ENCODE measurements at places on chromosomes 1 and 21.

DNA sequence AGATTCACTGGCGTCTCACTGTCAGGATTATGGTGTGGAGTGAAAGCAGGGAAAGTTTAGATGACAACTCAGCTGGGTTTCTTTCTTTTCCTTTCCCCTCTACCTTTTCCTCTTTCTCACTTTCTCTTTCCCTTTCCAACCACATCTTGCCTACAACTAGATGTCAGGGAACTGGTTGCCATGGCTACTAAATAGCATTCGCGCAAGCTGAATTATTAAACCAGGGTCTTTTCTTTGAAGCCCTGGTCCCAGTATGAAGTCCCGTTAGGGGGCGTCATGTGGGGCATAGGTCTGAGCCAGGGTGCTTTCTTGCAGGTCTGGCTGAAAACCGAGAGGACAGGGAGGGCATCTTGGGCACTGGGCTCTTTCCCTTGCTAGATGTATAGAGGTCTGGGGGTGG lies 168.4 kb upstream of the CACNA1E start:
- no peak for DNase-seq

DNA sequence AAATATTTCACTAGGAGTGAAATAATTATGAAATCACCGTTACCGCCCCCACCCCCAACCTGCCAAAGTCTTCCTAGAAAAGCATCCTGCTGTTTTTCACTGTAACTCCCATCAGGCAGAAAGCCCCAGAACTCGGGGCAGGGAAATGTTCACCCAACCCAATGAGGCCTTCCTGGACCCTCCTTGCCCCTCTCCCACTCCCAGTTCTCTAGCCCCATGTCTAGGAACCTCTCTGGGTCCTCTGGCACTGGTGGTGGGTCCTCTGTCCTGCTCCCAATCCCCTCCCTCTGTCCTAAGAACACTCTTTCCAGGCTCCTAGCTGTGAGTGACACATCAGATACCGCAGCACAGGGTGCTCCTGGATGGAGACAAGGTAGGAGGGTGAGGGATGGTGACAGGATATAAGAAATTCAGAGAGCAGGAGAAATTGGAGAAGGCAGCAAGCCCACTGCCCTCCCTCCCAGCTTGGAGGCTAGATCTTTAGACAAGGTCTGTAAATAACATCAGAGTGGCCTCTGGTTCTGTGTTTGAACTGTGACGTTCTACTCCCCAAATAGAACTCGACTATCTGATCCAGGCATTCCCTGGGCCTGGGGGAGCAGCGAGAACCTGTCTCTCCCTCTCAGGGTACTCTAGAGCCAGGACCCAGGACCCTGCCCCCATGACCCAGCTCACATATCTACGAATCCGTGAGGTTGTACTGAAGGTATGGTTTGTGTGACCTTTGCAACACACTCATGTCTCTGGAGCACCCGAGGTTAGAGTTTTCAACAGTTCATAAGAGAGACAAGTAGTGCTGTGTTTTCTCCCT lies 23.3 kb upstream of the BTG2 start:
- DNase-seq: no peak

- no peak for DNase-seq
Observed at GRCh38 chr1:56638248-56638647, 6.9 kb upstream of the PRKAA2 start.

GRCh38 chr1:43284065-43284464 lies 1.3 kb downstream of the C1orf210 start:
- DNase-seq: no peak

DNA sequence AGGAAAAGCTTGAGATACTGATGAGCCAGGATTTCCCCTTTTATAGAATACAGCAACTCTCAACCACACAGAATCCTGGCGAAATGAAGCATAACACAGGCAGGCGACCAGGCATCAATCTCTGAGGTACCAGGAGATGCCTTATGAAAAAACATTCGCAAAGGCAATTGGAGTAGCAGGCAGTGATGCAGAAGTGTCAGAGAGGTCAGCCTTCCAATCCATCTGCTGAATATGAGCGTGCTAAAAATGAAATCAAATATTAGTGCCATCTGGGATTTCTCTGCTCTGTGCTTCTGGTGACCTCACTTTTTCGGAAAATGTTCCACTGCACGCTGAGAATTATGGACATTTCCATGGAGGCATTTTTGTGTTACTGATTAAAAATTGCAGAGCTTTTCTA lies 258.8 kb downstream of the VAV3 start:
- DNase-seq: no peak

DNA sequence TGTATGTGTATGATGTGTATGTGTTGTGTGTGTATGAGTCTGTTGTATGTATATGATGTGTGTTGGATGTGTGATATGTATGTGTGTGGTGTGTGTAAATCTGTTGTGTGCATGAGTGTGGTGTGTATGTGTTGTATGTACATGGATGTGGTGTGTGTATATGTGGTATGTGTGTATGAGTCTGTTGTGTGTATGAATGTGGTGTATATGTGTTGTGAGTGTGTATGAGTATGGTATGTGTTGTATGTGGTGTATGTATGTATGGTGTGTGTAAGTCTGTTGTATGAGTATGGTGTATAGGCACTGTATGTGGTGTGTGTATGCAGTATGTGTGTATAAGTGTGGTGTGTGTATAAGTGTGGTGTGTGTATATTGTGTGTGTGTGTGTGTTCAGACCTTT lies 95.0 kb downstream of the PLXNA2 start:
- DNase-seq: no peak

- DNase-seq: no peak
Observed at GRCh38 chr21:43618940-43619339, 40.3 kb downstream of the HSF2BP start.

DNA sequence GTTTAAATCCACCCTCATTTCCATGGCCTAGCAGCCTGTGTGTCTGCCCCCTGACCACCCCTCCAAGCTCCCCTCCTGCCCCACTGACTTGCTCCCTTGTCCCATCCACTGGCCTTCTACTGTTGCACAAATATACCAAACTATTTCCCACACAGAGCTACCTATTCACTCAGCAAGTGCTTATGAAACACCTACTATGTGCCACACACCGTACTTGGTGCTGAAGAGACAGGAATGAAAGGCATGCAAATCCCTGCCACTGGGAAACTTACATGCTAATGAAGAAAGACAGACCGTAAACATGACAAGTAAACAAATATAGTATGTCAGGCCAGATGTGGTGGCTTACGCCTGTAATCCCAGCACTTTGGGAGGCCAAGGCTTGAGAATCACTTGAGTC lies 49.9 kb upstream of the CAPZB start:
- DNase-seq: no peak

GRCh38 chr1:185059950-185060571 lies 14.7 kb downstream of the RNF2 start:
- no peak for DNase-seq

GRCh38 chr1:86739648-86740509 lies 35.5 kb downstream of the SH3GLB1 start:
- no peak for DNase-seq

GRCh38 chr1:16986962-16987361 lies 6.5 kb upstream of the MFAP2 start:
- DNase-seq: no peak

Data from EL (cell line).